ENCODE measurements at places on chromosomes 7 and 10.

GRCh38 chr10:55426138-55426537 is 625.1 kb upstream of the PCDH15 start:
- no peak for DNase-seq

GRCh38 chr10:69913606-69914382 is 112.1 kb downstream of the COL13A1 start:
- no peak for DNase-seq

GRCh38 chr10:108141064-108141463 is 976.6 kb upstream of the SORCS1 start:
- no peak for DNase-seq

- DNase-seq = peak; percentile 26
Observed at GRCh38 chr7:47291461-47292081, 290.3 kb downstream of the TNS3 start.

- DNase-seq = no peak
Observed at GRCh38 chr10:23088609-23089008, 6.8 kb upstream of the MSRB2 start.

DNA sequence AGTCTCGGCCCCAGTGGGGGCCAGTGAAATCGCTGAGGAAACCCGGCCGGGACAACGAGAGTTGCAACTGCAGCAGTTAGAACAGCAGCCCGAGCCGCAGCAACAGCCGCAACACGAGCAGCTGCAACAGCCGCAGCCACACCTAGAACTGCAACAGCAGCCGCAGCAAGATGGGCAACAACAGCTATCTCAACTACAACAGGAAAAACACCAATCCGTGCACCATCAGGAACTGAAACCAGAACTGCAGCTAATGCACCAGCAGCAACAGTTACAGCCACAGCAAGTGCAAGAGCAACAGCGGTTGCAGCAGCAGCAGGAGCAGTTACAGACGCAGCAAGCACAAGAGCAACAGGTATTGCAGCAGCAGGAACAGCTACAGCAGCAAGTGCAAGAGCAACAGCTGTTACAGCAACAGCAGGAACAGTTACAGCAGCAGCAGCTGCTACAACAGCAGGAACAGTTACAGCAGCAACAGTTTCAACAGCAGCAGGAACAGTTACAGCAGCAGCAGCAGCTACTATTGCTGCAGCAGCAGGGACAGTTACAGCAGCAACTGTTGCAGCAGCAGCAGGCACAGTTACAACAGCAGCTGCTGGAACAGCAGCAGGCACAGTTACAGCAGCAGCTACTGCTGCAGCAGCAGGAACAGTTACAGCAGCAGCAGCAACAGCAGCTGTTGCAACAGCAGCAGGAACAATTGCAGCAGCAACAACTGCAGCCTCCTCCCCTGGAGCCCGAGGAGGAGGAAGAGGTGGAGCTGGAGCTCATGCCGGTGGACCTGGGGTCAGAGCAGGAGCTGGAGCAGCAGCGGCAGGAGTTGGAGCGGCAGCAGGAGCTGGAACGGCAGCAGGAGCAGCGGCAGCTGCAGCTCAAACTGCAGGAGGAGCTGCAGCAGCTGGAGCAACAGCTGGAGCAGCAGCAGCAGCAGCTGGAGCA is 6.1 kb downstream of the ZNF853 start:
- DNase-seq = no peak

GRCh38 chr7:146725520-146725919 is 608.9 kb downstream of the CNTNAP2 start:
- DNase-seq = no peak

- no peak for DNase-seq
Observed at GRCh38 chr7:21771906-21772610, 173.6 kb downstream of the CDCA7L start.

DNA sequence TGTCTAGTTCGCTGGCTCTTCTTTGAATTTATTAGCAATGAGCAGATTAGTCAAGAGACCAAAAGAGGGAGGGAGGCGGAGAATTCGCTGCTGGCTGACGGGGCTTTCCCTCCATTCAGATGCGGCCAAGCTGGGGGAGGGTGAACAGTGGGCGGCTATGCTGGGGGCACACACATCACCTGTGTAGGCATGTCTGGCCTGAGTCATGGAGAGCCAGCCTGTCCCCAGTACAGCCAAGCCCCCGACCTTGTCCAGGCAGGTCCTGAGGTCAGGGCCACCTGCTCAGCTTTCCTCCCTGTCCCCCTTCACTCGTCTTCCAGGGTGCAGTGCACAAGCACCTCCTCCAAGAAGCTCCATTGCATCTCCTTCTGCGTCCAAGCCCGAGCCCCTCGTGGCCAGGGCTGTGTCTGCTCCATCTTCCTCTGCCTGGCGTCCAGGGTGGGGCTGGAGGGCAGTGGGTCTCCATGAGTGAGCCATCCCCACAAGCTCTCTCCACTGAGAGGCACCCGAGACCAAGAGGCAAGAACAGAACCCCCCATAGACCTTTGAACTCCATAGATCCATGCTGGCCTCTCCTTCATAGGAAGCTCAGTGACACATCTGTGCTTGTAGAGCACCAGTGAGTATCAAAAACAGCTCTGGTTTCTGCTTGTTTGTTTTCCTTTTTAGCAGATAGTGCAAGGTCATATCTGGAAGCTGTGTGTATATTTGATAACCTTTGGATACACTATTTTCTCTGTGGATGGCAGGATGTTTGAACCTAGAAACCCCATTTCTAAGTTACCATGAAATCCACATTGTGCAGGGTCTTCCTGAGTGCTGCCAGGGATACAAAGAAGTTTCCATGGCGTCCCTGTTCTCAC is 1.9 kb upstream of the DEPP1 start:
- DNase-seq = no peak

GRCh38 chr10:97768322-97769315 is 3.2 kb downstream of the SFRP5 start:
- DNase-seq = no peak

GRCh38 chr7:27587429-27587828 is 75.3 kb downstream of the HIBADH start:
- DNase-seq = no peak

- no peak for DNase-seq
Observed at GRCh38 chr10:113080925-113081229, 130.8 kb downstream of the TCF7L2 start.

- DNase-seq = no peak
Observed at GRCh38 chr7:46229409-46229808, 308.3 kb upstream of the IGFBP3 start.

DNA sequence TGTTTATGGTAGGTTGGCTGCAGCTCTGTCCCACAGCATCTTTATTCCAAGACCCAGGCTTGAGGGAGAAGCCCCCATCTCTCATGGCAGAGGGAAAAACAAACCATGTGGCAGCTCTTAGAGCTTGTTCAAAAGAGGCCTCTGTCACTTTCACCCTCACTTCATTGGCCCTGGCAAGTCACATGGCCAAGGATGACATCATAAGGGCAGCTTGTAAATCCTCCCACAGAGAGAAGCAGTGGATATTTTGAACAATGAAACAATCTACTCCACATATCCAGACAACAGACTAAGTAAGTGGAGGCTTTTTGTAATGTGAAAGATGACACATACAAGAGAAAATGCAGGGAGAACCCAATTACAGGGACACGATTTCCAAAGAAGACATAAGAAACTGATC is 108.1 kb downstream of the GRID1 start:
- DNase-seq = no peak

- peak; percentile 9 for DNase-seq
Observed at GRCh38 chr7:95470452-95470851, 15.3 kb upstream of the ASB4 start.

DNA sequence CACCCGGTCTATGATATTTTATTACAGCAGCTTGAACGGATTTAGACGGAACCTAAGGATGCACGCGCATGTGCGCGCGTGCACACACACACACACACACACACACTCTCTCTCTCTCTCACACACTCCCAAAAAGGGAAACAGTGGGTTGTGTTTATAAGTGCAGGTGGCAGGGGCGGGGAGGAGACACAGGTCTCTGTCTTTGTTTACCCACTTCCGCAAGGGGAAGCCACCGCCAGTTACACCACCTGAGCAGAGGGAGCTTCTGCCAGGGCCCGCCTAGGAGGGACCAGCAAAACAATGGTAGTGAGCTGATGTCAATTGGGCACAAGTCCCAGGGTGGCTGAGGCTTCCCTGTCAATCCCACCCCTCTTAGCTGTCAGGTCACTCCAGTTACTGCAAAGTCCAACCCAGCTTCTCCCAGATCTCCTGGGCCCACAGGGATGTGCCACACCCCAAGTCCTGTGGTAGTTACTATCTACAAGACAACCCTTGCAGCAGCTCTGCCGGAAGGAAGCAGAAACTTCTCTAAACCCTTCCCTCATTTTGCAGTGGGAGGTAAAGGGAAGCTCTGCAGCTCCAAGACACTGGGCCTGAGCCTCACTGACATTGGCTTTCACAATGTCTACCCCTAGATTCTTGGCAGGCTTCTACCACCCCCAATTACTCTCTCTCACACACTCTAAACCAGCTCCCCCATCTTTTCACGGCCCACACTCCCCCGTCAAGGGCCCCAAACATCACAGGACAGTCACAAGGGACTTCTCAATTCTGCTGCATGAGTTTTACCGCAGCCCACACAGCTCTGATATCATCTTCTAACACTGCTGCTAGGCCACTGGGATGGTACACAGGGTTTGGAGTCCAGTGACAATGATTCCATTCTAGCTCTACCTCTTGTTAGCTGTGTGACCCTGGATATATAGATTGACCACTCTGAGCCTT is 17.6 kb downstream of the ANXA11 start:
- peak; percentile 56 for DNase-seq

DNA sequence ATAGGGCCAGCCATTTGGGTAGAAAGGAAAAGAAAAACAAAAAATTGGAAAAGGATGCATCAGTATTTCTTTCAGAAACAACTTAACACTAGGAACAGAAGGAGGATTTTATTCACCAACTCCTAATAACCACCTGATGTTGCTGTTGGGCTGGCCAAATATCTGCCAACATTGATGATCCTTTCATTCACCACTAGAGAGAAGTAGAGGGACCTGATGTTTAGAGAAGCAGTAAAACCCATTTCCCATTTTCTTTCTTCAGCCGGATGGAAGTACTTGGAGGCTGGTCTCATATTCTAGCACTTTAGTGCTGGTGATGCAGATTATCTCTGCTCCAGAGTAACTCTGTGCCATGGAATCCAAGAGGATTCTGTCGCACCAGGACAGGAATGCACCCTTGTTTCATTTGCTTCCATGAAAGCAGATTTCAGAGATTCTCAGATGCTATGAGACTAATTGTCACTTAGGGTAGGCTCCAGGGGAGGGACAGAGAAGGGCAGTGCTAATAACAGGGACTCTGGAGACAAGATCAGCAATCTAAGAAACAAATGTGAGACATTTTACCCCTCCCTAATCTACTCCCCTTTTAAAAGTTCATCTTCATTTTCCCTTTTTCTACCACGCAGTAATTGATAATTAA is 3.1 kb downstream of the KLLN start:
- DNase-seq = no peak

DNA sequence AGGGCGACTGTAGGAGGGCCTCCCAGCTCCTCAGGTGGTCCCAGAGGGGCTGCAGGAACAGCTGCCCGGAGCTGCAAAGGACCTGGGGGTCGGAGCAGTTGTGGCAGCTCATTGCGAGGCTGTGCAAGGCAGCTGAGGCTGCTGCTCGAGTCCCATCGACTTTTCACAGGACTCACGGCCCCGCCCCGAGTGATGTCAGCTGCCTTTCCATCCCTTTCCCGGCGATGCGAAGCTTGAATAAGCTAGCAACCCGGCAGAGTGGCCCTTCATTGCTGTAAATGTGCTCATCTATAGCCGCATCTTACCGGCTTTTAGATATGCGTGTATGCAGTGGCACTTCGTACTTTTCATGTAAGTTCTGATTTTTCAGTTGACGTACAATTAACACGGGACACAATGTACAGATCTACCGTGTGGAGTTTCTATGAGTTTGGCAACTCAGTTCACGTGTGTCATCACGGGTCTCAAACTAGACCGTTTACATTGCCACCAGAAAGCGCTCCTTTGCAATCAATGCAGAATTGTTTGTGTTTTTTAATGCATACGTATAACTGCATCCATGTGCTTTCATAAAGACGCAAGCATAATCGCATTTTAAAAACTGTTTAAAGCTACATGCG is at the start of gene CH25H:
Gene CH25H, minus strand, starts transcription at position 137 of the 620 bp plus-strand sequence. Its CDS starts 25 bp downstream, at position 112.
- DNase-seq = no peak

DNA sequence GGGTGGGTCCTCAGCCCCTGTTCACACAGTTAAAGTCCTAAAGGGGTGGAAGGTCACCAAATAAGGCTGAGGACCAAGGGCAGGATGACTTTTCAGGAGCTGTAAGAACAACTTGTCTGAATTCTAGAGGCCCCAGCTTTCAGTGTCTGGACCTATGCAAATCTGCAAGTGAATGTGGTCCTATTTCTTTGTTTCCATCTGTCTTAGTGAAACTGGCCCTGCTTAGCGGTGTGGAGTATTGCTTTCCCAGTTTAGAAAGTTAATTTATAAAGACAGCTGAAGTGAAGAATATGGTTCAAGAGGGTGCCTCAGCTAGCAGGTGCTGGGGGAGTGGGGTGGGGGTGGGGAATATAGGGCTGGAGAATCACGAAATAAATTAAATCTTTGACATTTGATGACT is 40.1 kb downstream of the HHEX start:
- peak; percentile 30 for DNase-seq

GRCh38 chr10:103842605-103843004 is 12.8 kb downstream of the SH3PXD2A start:
- no peak for DNase-seq

DNA sequence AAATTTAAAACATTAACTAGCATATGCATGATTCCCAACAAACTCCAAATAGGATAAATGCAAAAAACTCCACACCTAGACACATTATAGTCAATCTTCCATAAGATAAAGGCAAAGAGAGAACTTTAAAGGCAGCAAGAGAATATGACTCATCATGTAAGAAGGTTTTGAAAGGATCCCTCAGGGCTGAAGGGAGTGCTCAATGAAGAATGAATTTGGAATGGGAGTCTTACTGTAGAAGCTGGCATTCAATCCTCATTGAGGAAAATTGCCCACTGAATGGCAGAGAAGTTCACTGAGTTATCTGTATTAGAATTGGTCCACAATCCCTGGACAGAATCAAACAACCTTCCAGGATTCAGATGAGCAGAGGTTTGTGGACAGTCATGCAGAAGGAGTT is 26.1 kb upstream of the ZNF365 start:
- no peak for DNase-seq

DNA sequence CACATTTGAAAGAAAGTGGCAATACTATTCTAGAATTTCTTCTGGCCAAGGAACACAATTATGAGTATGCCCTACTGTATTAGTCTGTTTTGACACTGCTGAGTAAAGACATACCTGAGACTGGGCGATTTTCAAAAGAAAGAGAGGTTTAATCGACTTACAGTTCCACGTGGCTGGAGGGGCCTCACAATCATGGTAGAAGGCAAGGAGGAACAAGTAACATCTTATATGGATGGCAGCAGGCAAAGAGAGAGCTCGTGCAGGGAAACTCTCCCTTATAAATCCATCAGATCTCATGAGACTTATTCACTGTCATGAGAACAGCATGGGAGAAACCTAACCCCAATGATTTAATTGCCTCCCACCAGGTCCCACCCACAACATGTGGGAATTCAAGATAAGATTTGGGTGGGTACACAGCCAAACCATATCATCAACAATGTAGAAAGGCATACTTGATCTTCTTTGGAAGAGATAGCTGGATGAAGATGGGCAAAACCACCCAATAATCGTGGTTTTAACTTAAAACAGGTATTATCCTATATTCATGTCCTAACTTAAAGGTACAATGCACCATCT is 113.9 kb downstream of the ETV1 start:
- DNase-seq = no peak

- DNase-seq = no peak
Observed at GRCh38 chr7:78218051-78218450, 419.5 kb downstream of the PHTF2 start.

GRCh38 chr7:130296221-130296951 is 3.4 kb downstream of the CPA4 start:
- no peak for DNase-seq

GRCh38 chr7:82021036-82021435 is 251.2 kb upstream of the HGF start:
- no peak for DNase-seq

All from GM18507 (cell line).